ENCODE measurements at places on chromosomes 11 and 22.

GRCh38 chr11:70066628-70067027, 11.5 kb upstream of the ANO1 start:
- DNase-seq: no peak

DNA sequence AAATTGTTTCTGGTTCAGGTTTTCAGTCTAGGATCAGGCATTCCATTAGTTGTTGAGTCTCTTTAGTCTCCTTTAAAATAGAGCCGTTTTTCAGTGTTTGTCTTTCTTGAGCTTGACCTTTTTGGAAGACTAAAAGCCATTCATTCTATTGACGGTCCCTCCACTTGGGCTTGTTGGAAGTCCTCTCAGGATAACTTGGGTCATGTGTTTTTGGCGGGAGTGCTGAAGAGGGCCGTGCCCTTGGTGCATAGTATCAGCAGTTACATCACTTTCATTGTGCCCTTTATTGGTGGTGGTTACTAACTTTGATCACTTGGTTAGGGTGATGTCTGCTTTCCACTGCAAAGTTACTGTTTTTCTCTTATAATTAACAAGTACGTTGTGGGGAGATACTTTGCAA, 20.8 kb downstream of the CECR2 start:
- DNase-seq: no peak

GRCh38 chr22:38083931-38084631, at the start of gene SLC16A8:
Gene SLC16A8 (minus strand): TSS chr22:38084184. CDS start chr22:38082873, 1,311 bp downstream.
- no peak for DNase-seq

DNA sequence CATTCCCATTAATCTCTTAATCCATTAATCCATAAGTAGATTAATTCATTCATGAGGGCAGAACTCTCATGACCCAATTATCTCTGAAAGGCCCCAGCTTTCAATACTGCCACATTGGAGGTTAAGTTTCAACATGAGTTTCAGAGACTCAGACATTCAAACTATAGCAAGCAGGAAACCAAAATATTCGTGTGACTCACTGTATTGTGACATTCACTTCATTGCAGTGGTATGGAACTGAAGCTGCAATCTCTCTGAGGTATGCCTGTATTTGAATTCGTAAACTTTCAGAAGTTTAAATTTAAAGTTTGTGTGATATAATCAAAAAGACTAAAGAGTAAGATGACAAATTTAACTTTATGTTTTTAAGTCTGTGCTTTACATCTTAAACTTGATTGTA, 2.9 kb upstream of the OR52J3 start:
- DNase-seq: no peak

DNA sequence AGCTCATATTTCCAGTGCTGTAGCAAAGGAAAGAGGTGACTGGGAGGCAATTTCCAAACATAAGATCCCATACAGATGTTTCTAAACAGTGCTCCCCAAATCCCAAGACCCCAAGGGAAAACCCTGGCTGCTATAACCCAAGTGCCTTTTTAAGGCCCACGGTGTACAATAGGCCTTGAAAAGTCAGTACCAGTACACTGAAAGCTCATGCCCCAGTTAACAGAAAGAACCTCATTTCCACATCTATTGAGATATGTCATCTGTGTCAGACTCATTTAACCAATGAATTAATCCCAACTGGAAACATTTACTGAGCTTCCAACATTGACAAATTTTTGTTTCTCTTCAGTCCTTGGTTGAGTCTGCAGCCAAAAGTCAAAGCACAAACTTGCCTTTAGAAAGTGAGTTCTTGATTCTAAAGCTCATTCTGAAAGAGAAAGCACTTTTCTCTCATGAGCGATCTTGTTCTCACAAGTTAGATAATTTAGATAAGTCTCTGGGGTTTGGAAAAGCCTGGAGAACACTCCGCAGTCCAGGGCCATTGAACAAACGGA, 239.8 kb upstream of the ARHGAP20 start:
- DNase-seq: no peak

- DNase-seq: no peak
Measured at GRCh38 chr11:130882138-130882551, 34.1 kb downstream of the SNX19 start.

- DNase-seq: no peak
Measured at GRCh38 chr22:17199003-17199731, 20.1 kb downstream of the ADA2 start.

- DNase-seq: no peak
Measured at GRCh38 chr11:62269654-62270278, at the start of gene SCGB2A2. Gene SCGB2A2 (plus strand): TSS chr11:62270158. CDS start chr11:62270217, 59 bp downstream.

DNA sequence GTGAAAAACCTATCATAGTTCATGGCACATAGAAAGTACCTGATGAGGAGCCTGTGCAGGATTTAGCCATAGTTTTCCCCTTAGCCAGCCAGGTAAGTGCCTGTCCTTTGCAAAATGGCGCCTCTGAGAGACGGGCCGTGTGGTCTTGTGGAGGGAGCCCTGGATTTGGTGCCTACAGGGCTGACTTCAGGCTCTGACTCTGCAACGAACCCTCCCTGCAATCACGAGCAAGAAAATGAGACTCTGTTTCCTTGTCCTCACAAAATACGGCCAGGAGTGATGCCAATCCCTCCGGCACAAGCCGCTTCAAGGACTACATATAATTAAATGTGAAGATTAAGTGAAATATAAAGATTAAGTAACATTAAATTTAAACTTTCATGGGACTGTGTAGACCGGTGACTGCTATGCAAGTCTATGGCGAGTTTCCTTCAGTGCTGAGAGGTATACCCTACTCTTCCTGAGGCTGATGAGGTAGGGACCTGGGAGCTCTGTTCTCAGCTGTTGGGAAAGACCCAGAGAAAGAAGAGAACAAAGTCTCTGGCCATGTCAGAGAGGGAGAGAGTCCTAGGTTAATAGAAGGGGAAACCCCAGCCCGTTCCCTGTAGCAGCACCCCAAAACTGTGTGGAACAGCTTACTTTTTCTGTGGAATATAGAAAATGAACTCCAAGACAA, 6.1 kb upstream of the CXCR5 start:
- DNase-seq: no peak

- DNase-seq: no peak
Measured at GRCh38 chr11:15616130-15617105, 501.7 kb downstream of the INSC start.

- DNase-seq: no peak
Measured at GRCh38 chr11:47545298-47545697, 7.6 kb downstream of the CELF1 start.

GRCh38 chr11:86440843-86441242, 66.2 kb downstream of the CCDC81 start:
- DNase-seq: no peak

DNA sequence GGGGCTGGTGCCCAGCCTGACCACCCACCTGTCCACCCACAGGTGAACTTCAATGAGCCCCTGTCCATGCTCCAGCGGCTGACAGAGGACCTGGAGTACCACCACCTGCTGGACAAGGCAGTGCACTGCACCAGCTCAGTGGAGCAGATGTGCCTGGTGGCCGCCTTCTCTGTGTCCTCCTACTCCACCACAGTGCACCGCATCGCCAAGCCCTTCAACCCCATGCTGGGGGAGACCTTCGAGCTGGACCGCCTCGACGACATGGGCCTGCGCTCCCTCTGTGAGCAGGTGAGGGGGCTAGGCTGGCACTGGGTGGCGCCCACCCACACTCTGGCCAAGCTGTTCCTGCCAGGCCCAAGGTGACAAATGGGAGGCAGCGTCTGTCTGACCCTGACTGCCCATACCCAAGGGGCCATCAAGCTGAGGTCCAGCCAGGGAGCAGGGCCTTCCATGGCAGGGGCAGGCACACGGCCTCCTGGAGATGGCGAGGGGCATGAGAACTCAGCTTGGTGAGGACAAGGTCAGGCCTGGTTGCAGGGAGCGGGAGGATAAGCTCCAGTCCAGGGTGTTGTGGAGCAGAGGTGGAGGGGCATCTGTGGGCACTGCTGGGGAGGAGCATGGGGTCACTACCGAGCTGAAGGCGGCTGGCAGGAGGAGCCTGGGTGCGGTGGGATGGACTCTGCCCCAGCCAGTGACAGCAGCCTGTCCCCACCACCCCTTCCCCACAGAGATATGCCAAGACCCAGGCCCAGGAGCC, 77.7 kb downstream of the MORC2 start:
- no peak for DNase-seq

DNA sequence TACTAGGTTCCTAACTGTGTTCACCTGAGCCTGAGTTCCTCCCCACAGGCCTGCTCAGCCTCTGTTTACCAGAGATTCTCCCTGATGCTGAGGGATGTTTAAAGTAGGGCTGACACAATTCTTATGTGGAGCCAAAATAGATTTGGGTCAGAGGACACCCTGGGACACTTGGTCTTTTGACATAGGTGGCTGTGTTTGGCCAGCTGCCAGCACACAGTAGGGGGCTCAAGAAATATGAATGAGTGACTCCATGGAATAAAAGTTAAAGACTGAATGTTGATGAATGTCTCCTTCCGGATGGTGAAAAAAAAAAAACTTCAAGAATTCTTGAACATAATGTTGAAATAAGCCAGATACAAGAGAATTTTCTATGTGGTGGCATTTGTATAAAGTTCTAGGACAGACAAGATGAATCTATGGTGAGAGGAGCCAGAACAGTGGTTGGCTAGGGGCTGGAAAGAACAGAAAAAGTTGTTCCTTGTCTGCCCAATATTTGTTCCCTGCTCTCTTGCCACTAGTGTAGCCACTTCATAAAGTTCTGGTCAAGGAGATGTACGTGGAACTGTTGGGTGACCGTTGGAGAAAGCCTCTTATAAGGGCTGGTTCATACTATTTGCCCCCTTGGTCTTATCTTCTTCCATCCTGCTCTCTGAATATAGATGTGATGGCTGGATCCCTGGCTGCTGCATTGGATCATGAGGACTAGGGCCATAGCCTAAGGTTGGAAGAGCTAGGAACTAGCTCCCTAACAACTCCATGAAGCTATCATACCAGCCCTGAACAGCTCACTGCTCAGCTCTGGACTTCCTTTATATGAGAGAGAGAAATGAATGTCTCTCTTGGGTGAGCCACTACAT, 40.3 kb upstream of the SMTN start:
- DNase-seq: no peak

GRCh38 chr11:107203656-107204055, 185.4 kb upstream of the GUCY1A2 start:
- no peak for DNase-seq

DNA sequence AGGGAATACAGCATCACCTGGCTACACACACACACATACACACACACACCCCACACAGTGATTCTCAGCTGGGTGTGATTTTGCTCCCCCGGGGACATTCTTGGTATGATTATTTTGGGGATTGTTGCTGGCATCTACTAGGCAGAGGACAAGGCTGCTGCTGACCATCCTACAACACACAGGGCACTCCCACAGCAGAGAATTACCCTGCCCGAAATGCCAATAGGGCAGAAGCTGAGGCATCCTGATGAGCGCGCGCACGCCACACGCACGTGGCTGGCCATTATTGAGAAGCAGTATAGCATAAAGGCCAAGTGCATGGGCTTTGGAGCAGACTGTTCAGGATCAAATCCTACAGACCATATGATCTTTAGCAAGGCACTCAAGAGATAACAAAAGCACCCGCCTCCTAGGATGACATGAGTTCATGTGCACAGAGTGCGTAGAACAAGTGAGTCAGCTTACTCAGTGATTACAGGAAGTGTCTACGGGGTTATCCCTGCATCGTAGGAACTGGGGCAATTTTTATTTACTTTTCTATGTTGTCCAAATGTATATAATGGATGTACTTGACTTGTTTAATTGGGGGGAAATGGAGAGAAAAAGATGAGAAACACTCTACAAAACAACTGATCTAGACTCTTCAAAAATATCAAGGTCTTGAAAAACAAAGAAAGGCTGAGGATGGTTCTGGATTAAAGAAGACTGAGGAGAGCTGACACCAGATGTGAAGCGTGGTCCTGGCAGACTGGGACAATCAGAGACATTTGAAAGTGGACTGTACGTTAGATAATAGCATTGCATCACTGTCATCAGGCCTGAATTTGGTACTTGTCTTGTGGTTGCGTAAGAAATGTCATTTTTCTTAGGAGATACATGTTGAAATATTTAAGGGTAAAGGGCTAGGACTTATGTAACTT, 7.2 kb upstream of the EHD1 start:
- no peak for DNase-seq

DNA sequence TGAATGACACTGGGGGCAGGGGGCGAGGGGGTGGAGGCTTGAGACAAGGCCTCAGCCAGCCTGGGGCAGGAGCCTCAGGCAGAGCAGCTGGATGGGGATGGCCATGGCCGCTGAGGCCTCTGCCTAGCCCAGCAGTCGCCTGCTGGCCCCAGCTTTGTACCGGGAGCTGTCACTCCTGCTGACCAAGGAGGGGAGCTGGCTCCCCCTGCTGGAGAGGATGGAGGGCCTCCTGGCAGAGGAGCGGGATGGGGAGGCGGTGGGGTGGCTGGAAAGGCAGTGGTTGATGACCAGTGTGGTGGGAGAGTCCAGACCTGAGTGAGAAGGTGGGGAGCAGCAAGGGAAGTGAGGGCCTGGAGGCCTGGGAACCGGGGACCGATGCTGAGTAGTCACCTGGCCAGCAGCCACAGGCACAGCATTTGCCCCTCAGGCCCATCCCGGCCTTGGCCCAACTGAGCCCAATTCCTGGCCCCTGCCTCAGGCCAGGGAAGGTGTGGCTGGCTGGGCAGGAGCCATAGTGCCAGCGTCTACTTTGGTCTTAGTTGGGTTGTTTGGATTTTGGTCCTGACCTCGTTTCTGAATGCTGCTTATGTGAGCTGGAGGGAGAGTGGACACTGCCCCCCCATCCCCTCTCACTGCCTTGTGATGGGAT, 6.0 kb upstream of the SUSD2 start:
- DNase-seq: peak; percentile 22

GRCh38 chr11:270451-271318, 7.5 kb upstream of the NLRP6 start:
- DNase-seq: no peak

GRCh38 chr11:8987446-8987845, 16.4 kb downstream of the NRIP3 start:
- no peak for DNase-seq

DNA sequence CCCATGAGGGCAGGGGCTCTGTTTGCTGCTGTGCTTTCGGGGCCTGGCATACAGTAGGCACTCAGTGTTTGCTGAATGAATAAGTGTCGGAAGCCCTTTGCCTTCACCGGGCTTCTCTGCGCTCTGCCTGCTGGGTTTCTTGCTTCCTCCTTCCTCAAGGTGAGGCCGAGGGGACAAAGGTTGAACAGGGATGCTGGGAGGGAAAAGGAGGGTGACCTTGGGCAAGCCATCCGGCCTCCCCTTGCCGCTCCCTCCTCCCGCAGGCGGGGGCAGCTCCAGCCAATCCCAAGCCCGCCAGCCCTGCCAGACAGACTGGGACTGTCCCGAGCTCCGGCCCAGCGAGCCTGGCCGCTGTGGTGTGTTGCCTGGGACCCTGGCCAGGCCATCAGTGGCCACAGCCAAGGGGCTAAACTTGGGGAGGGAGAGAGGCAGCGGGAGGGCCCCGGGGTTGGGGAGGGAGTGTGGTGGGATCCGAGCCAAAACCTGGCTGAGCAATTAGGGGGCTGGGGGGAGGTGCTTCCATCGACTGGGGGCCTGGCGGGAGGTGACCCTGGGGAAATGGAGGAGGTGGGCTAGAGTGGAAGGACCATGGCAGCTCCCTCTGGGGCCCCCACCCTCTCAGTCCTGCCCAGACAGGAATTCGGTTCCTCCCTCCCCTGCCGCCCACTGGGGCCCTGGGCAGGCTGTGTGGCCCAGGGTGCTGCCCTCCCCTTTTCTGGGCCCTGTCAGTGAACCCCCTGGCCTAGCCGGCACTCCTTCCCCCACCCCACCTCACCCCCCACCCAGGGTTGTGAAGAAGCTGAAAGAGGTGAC, 3.4 kb upstream of the RCOR2 start:
- no peak for DNase-seq
